ENCODE measurements at places on chromosomes 7 and 10.

GRCh38 chr10:80528901-80529300, 8.8 kb upstream of the SH2D4B start:
- DNase-seq = no peak

- no peak for DNase-seq
These were observed 193.3 kb upstream of the KCND2 start for GRCh38 chr7:120079704-120080103.

- DNase-seq = no peak
These were observed 105.3 kb downstream of the CYTH3 start for GRCh38 chr7:6167004-6167551.

GRCh38 chr10:7274293-7274692, 136.5 kb downstream of the SFMBT2 start:
- no peak for DNase-seq

GRCh38 chr10:126798649-126799048, 106.6 kb upstream of the DOCK1 start:
- no peak for DNase-seq

DNA sequence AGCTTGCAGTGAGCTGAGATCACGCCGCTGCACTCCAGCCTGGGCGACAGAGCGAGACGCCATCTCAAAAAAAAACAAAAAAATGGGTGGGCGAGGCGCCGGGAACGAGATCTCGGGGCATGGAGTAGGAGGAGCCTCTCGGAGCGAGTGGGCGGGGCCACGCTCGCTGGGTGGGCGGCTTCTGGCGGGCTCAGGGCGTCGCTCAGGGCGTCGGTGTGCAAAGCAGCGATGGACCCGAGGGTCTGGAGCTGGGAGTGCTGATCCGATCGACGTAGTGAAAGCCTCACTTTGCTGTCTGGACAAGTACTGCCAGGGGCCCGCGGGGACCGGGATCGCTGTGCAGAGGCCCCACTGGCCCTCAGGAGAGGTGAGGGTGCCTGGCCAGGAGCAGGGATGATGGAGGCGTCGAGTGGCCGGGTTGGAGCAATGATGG, 22.6 kb upstream of the AMZ1 start:
- no peak for DNase-seq

GRCh38 chr10:35236739-35237138, 99.6 kb upstream of the CCNY start:
- DNase-seq = peak; percentile 27

DNA sequence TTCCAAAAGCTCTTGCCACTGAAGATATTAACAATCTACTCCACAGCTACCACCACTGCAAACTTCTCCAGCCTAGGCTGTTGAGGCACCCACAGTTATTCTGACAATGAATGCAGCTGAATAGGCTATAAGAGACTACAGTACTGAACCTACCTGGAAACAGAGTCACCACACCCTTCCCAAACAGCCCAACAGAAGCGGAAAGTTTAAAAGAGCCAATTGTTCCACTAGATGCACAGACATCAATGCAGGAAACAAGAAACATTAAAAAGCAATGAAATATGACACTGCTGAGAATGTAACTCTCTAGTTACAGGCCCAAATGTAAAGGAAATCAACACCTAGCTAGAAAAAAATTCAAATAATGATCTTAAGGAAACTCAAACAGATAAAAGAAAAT, 64.5 kb upstream of the PLA2G12B start:
- DNase-seq = no peak

DNA sequence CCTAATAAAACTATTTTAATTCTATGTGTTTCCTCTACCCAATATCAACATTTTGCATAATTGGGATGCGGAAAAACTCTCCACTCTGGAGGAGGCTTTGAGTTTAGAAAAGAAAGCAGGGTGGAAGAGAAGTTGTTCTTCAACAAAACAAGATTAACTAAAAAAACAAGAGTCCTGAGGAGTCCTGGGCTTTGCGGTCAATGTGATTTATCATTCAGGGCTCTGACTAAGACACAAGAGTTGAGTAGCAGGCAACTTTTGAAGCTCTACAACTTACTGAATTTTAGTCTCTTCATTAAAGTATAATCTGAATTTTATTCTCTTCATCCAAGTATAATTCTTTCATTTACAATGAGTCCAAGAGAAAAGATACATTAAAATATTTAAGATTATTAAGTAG, 18.3 kb upstream of the TMEM26 start:
- DNase-seq = no peak

GRCh38 chr7:109956916-109957315, 1134.0 kb upstream of the LRRN3 start:
- no peak for DNase-seq

- DNase-seq = no peak
These were observed 180.7 kb upstream of the KAT6B start for GRCh38 chr10:74645692-74646091.

GRCh38 chr7:27735165-27735564, 4.8 kb upstream of the TAX1BP1 start:
- DNase-seq = peak; percentile 61

DNA sequence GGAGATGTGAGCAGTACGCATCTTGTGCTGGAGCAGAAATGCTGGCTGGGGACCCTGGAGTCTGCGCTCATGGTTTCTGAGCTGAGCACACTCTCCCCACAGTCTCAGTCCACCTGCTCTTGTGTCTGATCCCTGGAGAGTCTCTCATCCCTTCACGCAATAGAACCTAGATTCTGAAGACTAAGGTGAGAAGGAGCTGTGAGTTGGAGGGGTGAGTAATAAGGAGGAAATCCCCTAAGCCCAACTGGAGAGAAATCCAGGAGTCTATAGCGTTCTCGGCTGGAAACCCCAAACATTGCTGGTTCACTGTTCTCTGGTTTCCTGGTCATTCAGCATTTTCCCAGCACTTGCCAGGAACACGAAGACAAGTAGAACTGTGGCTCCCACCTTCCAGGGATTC, 68.3 kb upstream of the SMNDC1 start:
- DNase-seq = no peak

DNA sequence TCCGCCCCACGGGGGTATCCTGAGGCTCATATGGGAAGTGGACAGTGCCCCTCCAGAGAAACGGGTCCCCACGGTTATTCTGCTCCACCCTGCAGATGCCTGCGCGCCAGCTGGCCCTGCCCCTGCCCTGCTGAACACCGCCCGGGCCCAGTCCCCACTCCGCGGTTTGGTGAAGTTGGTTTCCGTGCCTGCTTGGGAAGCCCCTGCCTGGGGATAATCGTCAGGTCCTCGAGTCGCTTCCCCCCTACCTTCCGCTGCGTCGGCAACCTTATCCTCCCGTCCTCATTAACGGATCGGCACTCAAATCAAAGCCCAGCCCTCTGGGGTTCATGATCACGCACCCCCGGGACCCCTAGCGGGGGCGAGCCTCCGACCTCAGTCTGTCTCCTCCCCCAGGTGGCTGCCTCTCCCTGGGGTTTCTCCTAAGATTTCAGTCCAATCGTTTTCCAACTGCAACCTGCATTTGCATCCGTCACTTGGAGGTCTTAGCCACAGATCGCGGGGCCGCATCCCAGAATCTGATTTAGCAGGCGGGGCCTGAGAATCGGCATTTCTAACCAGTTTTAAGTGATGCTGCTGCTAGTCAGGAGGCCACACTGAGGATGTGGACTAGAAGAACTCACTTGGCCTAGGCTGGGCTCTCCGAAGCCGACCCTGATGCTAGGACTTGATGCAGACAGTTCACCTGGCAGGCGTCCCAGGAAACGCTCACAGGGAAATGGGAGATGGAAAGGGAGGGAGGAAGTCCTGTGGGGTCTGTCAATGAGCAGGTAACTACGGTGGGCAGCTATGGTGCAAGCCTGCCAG, 27.6 kb downstream of the WDR86 start:
- DNase-seq = no peak

GRCh38 chr7:94482796-94483195, 26.8 kb upstream of the CASD1 start:
- DNase-seq = no peak

GRCh38 chr10:104117839-104118323, 4.1 kb upstream of the SFR1 start:
- peak; percentile 88 for DNase-seq

- no peak for DNase-seq
These were observed 55.2 kb downstream of the CTBP2 start for GRCh38 chr10:125105155-125105554.

GRCh38 chr10:70892631-70893030, 4.3 kb upstream of the PCBD1 start:
- DNase-seq = no peak

GRCh38 chr7:50476953-50477625, 26.9 kb upstream of the FIGNL1 start:
- DNase-seq = no peak

DNA sequence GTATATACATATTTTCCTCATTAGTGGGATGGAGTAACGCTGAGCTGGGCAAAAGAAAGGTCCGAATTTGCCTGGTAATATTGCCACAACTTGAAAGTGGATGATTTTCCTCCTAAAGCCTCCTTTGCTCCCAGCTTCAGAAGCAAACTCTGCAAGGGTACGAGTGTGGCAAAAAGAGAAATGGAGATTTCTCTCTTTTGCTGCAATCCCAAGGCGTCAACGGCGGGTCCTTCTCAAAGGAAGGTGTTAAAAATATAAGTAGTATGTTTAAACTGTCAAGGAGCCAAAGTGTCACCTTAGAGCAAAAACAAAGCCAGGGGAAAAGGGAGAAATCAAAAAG, 12.4 kb upstream of the HOXA2 start:
- no peak for DNase-seq

- peak; percentile 83 for DNase-seq
These were observed 941 bp upstream of the LUC7L2 start for GRCh38 chr7:139358541-139359365.

- no peak for DNase-seq
These were observed 51.6 kb downstream of the PDGFA start for GRCh38 chr7:467856-468545.

- no peak for DNase-seq
These were observed 225.3 kb downstream of the KIF20B start for GRCh38 chr10:89926736-89927135.

- peak; percentile 87 for DNase-seq
These were observed 10.5 kb downstream of the SKAP2 start for GRCh38 chr7:26853788-26854393.

GRCh38 chr10:108323274-108323798, 1158.8 kb upstream of the SORCS1 start:
- DNase-seq = no peak

DNA sequence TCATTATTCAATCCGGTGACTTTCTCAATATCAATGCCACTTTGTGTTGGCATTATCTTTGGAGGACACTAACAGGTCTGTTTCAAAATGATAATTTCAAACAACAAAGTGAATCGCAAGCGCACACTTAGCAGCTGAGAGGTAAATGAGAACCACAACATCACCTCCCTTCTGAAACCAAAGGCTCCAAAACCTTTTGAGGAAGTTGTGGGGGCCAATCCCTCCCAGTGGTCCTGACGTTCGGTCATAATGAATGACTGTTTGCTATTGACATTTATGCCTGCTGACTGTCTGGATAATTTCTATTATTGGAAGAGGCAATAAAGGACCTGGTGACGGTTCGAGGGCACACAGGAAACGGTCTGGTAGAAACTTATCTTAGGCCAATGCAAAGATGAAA, 1.8 kb downstream of the ADARB2 start:
- no peak for DNase-seq

- DNase-seq = peak; percentile 26
These were observed 44.3 kb upstream of the ZC3HAV1 start for GRCh38 chr7:139153832-139154231.

- no peak for DNase-seq
These were observed 359.8 kb upstream of the KLF6 start for GRCh38 chr10:4144817-4145216.

Measured in HT-29 (cell line).